DMS153 (cell line): ENCODE measurements at places on chromosomes 1 and 21.

DNA sequence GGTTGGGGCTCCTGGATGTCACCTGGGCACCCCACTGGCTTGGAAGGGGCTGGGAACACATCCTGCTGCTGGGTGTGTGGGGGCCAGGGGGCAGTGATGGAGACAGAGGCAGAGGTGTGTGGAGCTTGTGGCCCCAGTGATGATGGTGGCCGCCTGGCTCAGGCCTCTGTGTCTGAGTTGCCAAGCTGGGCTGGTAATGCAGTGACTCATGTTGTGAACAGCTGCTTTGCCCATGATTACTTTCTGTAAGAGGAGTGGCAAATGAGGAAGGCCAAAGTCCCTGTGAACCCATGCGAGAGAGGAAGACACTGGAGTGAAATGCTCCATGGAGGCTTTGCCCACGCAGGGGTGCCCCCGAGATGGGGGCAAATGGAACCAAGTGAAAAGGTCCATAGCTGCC lies 86.8 kb downstream of the KCNJ6 start:
- DNase-seq: peak; percentile 24

DNA sequence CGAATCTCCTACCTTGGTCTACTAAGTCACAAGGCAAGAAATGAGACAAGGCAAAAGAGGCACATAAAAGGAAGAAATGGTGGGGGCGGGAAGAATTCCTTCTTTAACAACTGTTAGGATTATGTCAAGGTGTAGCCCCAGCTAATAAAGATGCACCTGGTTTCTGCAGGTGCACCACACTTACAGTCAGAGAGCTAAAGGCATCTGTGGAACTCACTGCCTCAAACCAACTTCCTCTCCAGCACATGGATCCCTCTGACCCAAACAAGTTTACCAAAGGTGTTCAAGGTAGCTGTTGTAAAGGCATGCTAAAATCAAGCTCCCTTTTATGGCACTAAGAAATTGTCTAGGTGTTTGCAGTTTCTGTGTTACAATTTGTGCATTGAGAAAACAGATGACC lies 38.1 kb downstream of the TGFBR3 start:
- DNase-seq: no peak

DNA sequence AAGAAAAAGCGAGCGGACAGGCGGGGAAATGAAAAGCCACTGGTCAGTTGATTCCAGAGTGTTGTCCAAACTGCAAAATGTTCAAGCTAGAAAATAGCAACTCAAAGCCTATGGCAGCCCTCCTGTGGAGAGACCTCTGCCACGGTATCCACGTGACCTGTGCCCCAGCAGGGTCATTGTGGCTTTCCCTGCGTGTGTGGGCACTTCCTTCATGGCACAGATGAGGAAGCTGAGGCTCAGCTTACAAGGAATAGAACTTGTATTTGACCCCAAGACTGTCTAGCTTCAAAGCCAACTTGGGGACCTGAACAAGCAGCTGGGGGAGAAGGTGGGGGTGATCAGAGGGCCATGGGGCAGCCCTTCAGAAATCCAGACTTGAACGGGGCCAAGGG lies 15.6 kb upstream of the PLEKHG5 start:
- no peak for DNase-seq

- DNase-seq: no peak
These were observed 3.9 kb downstream of the FNDC7 start for GRCh38 chr1:108716437-108717230.

GRCh38 chr1:172533513-172534151 lies 682 bp downstream of the SUCO start:
- peak; percentile 17 for DNase-seq

- DNase-seq: no peak
These were observed 5.1 kb upstream of the DCAF8 start for GRCh38 chr1:160267284-160267991.

DNA sequence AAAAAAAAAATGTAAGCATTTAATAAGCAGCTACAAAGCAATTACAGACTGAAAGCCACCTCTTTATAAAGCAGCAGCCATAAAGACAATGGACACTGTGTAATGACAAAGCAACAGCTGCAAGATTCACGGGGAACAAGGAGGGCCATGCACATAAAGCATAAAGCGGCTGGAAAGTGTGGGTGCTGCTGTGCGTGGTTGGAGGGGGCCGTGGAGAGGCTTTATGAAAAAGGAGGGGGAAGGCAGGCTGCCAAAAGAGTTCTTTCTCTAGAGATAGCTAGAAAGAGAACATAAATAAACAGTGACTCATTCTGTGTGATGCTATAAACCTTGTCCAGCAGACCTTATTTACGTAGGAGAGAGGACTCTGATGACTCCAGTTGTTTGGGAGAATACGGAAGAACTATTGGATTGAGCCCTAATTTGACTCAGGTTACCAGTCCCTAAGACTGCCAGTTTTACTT lies 49.3 kb downstream of the ADAMTS1 start:
- peak; percentile 83 for DNase-seq

DNA sequence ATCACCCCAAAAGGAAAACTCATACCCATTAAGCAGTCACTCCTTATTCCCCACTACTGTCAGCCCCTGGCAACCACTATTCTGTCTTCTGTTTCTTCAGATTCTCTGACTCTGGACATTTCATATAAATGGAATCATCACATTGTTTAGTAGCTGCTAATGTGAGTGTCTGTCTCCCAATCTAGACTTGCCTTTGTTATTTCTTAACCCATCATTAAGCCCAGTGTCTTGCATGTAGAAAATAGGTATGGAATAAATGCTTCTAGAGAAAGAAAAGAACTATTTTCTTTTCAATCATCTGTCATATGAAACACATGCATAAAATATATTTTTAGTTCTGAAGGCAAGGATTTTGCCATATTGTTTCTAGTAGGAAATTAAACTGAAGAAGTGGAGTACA lies 610.0 kb downstream of the PLPP3 start:
- no peak for DNase-seq

- peak; percentile 28 for DNase-seq
These were observed at the start of gene UBE2G2 for GRCh38 chr21:44801468-44802395. Gene UBE2G2, minus strand, starts transcription at chr21:44801820. Its CDS starts 72 bp downstream, at chr21:44801748.

DNA sequence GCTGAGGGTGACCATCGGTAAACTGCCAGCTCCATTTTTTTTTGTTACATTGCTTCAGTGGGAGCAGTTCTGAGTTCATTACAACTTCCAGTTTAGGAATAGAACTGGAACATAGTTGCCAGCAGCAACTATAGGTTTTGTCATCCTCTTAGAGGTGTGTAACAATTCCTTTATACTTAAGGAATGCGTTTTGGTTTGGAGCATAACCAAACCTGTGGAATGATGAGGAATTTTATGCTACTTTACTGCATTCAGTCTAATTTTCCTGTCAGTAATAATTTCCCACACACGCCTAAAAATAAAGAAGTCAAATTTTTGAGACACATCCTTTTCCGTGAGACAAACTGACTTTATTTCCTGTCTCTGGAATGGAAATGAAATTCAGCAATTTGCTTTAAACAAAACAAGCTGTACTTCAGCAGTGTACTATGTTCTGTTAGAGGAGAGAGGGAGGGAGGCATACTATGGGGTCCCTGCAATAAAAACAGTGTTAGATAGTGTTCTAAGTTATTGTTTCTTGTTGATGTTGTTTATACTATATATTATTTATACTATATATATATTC lies 4.8 kb upstream of the AMPD1 start:
- no peak for DNase-seq

GRCh38 chr1:21237446-21238088 lies 52.7 kb downstream of the ECE1 start:
- DNase-seq: no peak

DNA sequence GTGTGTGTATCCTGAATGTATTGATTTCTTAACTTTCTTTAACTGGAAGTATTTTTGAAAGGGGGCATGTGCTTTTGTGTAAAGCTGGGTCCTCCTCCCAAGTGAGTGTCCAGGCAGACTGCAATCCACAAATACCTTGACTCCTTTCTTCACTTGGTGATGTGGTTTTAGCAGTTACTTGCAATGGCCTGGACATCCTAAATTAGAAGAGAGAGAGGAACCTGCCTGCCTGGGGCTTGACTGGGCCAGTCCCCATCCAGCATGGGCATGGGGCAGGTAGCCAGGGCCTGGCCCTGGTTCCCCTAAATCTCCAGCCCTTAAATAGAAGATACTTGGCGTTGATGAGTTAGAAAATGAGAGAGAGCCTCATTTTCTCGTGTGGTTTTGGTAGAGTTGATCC lies 159.7 kb downstream of the PGBD5 start:
- DNase-seq: no peak
